Endothelial cell (in vitro differentiated cells): ENCODE measurements at places on chromosomes 7 and 10.

DNA sequence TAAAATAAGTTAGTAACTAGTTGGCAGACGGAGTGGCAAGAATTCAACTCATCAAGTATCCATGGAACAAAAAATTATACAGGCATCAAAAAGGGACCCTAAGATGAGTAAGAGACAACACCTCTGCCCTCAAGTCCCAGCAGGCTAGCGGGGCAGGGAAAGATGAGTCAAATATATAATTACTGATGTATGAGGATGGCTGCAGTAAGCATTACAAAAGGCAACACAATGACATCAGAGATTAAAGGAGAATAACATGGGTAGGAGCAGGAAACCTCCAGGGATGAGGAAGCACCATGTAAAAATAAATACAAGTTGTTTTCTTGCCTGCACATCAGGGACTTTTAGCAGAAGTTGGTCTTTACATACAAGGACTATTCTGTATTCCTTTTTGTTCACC lies 49.4 kb downstream of the SCRN1 start:
- no peak for DNase-seq

- DNase-seq, result peak; percentile 69
These were observed 18.7 kb downstream of the ZNF786 start for GRCh38 chr7:149071641-149072437.

DNA sequence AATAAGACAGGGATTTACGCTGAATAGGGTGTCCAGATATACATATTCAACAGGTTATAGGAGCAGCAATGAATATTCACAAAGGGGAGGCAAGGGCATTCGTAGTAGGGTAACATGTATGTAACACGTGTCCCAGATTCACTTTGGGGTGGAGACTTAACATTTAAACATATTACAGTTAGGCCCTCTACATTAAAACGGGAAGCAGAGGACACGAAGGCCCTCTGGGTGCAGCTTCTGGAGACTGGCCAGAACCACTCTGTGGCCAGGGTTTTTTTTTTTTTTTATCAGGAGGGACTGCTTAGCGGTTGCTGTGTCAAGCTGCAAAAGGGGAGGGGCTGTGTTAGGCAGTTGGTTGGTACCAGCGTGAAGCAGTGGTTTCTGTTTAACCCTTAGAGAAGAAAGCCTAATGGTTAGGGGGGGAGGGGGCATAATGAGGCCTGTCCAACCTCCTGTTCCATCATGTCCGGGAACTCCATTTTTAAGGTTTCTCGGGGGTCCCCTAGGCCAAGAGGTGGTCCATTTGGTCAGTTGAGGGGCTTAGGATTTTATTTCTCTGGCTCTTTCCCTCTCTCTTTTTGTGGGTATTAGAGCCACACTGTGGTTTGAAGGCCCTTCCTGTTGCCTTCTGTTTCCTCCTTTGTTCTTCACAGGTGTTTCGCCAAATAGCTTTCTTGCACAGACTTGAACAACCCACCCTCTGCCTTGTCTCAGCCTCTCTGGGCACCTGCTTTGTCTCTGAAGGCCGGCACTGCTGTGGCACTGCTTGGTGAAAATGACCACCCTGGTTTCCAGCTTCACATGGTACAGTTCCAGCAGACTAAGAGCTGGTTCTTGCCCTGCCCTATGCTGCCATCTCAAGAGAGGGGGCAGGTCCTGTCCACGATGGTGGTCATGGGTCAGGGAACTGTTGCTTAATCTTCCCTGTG lies 26.4 kb downstream of the PRF1 start:
- no peak for DNase-seq

GRCh38 chr10:5461203-5461588 lies 38.2 kb downstream of the CALML5 start:
- no peak for DNase-seq

DNA sequence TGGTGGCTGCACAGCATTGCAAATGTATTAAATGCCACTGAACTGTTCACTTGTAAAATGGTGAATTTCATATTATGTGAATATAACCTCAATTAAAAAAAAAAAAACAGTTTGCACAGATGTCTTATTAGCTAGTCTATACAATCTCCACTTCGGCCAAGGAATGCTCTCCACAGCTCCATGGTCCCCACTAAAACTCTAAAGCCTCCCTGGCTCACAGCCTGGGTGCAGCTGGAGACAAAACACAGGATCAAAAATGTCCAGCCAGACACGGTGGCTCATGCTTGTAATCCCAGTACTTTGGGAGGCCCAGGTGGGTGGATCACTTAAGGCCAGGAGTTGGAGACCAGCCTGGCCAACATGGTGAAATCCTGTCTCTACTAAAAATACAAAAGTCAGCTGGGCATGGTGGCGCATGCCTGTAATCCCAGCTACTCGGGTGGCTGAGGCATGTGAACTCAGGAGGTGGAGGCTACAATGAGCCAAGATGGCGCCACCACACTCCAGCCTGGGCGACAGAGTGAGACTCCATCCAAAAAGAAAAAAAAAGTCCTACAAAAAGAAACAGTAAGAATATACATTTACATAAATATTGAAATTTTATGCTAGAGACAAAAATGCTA lies 66.0 kb downstream of the SRPK2 start:
- DNase-seq, result no peak

DNA sequence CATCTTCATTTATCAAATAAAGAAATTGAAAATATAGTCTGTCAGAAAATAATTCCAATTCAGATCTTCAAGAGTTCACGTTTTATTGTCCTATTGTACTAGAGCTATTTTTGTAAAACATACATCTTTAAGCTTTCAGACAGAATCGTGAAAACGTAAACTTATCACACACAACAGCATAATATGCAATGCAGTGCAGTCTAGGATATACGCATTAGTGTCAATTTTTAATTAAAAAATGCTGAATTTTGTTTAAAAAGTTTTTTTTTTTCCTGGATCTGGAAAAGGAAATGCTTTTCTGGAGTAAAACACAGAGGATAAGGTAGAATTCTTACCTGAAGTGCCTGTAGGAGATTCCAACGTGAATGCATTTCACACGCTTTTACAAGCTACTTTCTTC lies 458.2 kb upstream of the KLF6 start:
- DNase-seq, result no peak

DNA sequence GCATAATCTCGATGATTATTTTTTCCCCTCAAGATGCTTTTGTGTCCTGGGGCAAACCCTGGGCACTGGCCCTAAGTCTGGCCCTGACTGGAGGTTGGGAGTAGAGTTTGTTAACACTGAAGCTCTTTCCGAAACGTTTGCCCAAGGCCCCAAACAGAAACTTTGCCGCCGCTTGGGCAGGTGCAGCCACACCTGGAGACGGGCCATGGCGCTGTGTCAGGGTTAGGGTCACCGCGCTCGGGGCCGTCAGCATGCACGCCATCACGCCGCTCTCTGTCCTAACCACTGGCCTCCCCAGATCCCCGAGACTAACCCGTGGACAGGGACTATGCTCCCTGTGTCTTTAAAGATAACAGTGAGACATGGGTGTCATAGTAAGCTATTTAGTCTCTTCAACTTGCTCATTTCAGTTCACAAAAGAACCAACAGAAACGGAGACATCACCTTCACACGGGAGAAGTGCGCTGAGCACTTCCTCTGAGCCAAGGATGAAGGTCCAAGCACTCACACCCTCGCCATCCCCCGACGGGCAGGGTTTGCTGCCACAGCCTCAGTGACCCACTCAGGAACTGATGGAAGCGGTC lies 85.3 kb upstream of the DIP2C start:
- no peak for DNase-seq

DNA sequence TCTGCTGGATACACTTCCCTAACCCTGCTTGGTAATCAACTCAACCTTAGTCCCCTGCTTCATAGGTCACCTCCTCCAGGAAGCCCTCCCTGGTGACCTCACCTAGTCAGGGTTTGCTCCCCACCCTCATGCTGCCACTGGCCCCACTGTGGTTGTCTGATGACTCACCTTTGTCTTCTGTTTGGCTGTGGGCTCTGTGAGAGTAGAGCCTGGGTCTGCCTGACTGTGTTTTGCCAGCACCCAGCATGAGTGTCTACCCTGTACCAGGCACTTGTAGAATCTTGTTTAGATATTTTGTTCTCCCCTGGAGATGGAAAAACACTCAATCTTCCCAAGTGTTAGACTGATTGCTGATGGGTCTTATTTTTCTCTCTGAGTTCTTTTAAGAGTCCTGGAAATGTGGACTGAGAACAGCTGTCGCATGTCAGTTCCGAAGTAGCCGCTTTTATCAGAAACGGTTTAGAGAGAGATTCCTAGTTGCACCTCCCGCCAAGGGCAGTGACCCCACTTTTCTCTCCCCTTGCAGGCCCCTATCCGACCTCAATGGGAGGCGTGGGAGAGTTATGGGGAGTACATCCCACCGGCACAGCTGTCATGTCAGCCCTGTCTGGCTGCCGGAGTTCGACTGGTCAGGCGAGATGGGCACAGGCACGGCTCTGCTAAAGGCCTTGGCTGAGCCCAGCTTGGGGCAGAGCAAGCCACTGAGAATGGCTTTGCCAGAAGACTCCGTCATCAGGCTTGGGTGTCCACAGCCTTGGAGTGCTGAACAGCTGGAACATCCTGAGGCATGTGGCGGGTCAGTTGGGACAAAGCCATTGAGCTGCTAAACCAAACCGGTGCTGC lies 134.3 kb downstream of the GRK5 start:
- no peak for DNase-seq

DNA sequence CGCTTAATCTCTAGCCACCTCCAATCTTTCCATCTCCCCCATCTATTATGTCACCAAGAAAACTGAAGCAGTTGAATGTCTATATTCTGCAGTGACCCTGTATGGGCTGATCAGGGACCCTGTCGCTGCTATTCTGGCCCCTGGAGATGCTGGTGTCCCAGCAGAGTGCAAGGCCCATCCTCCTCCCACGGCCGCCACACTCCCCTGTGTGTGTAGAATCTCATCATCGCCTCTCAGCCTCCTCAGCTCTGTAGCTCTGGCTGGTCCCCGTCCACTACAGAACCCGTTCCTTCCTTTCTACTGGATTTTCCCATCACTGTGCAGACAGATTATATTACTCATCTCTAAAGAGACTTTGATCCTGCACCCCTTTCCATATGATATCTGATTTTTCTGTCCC lies 235.8 kb upstream of the PFKP start:
- DNase-seq, result no peak

DNA sequence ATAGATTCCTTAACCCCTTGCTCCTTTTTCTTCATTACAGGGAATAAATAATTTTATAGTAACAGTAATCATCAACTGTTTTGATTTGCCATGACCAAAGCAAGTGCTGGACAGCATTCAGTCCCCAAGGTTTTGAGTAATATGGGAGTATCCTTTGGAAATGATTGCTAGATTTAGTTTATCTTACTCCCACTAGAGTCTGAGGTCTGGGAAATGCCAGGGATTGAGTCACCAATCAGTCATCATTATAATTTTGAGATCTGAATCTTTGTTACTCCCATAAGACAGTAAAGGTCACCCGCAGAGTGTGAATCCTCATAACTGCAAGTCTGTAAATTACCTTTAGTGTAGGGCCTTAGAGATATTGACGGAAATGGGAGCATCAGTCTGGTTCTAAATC lies 133.7 kb upstream of the SEMA3E start:
- DNase-seq, result no peak
